ENCODE measurements at places on chromosomes 5 and 9. TPM values are rescaled to one million over a fixed set of nuclear protein-coding genes. Genes with fewer than 3 reads are reported as not detected.

The PCDHA9 gene
- total RNA-seq = under 0.01 TPM

The HRCT1 gene
- total RNA-seq = 0.83 TPM

The PAEP gene
- not detected for total RNA-seq

The NR2F1 gene
- total RNA-seq = 55.4 TPM

The DAPK1 gene
- total RNA-seq = 10.3 TPM

The C5orf46 gene
- not detected for total RNA-seq

Data from smooth muscle cell of trachea (primary cell).